Left lung (tissue), 14 donors: ENCODE measurements at places on chromosomes 2 and 18. TPM values are rescaled to one million over a fixed set of nuclear protein-coding genes. Genes with fewer than 3 reads are reported as not detected.

DNA sequence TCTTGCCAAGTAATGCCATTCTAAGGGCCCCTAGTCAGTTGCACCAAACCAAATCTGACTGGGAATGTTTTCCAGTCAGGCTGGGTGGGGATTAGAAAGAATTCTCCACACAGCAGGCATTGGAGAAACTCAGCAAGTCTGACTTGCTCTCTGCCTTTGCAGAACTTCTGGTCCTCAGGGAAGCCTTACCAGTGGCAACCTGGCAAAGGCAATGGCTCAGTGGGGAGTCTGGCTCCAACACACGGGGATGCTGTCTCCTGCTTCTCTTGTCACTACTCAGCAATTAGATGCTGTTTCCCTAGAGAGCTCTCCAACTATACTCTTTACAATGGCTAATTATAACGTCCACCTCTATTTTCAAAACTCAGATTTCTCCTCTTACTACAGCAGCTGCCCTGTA, 810.7 kb downstream of the LRRTM4 start:
- no peak for DNase-seq

DNA sequence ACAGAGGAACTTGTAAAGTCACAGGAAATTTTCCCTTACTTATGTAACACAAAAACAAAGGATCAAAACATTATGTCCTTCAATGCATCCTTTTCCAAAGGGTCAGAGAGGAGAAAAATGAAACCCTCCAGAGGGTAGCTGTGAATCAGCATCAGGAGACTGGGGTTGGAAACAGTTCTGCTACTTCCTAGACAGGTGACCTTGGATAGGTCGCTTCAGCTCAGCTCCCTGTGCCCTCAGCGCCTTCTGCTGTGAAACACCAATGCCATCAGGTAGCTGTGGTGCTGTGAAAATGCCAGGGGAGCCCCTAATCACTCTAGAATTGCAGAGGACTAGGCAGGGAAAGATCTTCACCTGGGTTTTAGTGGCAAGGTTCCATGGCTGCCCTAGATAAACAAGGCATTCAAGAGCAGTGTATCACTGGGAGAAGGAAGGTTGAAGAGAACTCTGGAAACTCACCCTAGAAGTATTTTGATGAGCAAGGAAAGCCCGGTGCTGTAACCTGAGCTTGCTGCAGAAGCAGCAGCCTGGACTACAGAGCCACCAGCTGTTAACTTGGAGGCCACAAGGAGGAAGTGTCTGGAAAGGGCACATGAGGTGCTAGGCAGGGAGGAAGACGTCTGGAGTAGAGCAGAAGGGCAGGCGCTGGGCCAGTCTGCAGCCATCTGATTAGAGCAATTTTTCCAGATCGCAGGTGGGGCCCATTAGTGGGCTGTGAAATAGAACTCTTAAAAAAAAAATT, 100.7 kb upstream of the MCFD2 start:
- peak; percentile 59 for DNase-seq

DNA sequence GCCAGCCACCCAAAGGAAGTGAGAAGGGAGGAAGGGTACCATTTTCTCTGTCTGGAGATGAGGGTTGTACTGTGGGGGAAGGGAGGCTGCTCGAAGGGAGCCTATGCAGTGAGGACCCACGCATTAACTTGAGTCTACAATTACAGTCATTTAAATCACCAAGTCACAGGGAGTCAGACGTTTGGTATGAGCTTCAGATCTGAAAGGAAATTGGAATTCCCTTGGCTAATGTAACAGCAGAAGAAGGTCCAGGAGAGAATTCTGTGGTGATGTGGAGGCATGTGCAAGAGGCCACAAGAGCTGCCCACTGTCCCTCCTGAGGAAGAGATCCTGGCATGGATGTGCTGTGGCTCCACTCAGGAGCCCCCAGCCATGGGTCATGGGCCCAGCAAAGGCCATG, 22.5 kb downstream of the DAPL1 start:
- no peak for DNase-seq

DNA sequence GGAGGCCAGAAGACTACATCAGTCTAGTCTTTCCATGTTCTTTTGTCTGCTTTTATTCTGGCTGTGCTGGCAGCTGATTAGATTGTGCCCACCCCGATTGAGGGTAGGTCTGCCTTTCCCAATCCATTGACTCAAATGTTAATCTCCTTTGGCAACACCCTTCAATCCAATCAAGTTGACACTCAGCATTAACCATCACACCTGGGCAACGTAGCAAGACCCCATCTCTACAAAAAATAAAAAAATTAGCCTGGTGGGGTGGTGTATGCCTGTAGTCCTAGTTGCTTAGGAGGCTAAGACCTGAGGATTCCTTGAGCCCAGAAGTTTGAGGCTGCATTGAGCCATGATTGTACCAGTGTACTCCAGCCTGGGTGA, 33.5 kb downstream of the EML4 start:
- DNase-seq = no peak

- no peak for DNase-seq
These were observed 988.3 kb upstream of the GYPC start for GRCh38 chr2:125667630-125668029.

DNA sequence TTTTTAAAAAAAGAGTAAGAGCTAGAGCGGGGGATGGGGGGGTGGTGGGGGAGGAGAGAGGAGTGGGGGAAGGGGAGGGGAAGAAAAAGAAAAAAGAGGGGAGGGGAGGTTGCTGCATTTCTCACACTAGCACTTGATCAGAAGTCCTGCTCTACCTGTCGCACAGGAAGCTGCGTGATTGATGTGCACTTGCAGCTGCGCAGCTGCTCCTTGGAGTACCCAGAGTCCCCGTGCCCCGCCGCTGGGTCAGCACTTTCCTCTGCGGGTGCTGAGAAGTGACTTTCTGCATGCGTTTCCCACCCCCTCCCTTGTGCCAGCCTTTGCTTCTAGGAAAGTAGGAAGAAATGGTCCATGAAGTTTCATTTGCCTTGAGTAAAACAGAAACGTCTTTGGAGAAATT, 297.3 kb downstream of the ETAA1 start:
- DNase-seq = peak; percentile 77

GRCh38 chr2:68458981-68459380, 8.1 kb downstream of the FBXO48 start:
- DNase-seq = no peak

GRCh38 chr2:42886921-42887320, 94.5 kb upstream of the HAAO start:
- no peak for DNase-seq

- no peak for DNase-seq
These were observed 62.9 kb downstream of the MIB1 start for GRCh38 chr18:21803495-21803894.

DNA sequence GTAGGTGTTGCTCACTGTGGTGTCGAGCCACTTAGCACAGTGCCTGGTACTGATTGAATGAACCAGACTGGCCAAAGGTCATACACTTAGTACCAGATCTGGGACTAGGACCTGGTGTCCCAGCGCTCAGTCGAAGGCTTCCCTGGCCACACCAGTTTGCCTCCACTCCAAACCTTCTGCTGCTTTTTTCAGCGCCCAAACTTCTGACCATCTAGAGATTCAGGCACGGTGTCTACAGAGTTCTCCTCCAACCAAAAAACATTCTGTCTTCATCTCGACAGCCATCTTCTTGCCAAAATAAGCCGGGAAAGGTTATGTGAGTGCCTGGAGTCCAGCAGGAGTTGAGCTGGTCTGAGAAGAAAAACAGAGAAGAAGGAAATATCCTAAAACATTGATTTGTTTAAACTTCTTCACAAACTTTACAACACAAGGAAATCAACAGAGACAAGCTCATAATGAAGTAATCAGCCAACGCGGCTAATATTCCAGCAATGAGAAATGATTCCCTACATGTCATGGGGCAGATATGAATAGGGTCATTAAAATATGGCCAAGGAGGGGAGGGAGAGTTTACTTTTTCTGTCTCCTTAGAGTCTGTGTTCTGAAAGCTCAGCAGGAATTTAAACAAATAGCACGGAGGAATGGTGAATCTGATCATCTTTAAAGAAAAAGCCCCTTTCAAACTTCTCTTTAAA, 2.3 kb upstream of the GLI2 start:
- no peak for DNase-seq

GRCh38 chr2:26576565-26577441, 64.4 kb downstream of the CIB4 start:
- no peak for DNase-seq

- DNase-seq = no peak
These were observed 221.5 kb downstream of the SH3RF3 start for GRCh38 chr2:109350526-109350925.

DNA sequence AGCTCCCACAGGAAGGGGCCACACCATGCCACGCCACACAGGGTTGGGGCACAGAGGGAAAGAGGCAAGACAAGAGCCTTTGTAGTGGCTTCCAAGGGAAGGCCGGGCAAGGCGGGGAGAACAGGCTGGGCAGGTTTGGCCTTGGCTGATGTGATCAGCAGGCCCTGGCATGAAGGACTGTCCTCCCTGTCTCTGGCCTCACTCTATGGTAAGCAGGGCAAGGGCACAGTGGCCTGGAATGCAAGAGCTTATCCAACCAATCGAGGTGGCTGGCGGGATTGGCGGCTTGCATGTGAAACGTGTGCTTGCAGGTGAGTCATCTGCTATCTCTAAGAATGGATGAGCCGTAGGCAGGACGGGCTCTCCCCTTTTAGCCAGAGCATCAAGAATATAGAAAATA, 6.4 kb upstream of the ATP9B start:
- no peak for DNase-seq

DNA sequence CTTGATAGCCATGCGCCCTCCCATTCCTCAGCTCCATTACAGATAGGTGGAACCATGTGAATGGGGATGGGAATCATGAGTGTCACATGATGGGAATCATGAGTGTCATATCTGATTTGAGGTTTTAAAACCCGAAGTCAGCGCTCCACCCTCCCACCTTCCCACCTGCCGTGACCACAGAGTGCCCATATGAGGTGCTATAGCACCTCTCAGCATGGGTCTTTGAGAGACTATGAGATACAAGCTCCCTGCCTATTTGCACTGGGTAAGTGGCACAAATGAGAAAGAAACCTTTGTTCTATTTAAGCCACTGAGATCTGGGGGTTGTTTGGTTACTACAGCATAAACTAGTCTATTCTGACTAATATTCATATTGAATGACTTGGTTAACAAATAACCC, 78.5 kb upstream of the PTPRM start:
- DNase-seq = no peak

GRCh38 chr2:163475815-163476214, 260.0 kb downstream of the FIGN start:
- DNase-seq = no peak

GRCh38 chr2:203869223-203870042, 1.9 kb downstream of the CTLA4 start:
- no peak for DNase-seq

GRCh38 chr2:210617318-210617717, 60.9 kb downstream of the CPS1 start:
- no peak for DNase-seq

DNA sequence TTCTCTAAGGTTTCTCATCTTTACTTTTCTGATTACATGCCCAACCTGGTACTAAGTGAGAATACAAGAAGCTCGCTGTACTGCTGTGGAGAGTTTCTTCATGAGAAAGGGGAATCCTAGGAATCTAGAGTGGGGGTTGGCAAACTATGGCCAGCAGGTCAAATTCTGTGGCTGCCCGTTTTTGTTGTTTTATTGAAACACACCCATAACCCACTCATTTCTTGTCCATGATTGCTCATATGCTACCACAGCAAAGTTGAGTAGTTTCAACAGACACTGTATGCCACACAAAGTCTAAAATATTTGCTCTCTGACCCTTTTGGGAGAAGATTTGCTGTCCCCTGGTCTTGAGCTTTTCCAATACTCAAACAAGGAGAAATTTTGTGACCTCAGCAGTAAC, 58.8 kb downstream of the C2orf74 start:
- no peak for DNase-seq

- DNase-seq = no peak
These were observed 183.4 kb upstream of the FN1 start for GRCh38 chr2:215619022-215619958.

- no peak for DNase-seq
These were observed 101.8 kb downstream of the COL6A3 start for GRCh38 chr2:237312021-237312755.

DNA sequence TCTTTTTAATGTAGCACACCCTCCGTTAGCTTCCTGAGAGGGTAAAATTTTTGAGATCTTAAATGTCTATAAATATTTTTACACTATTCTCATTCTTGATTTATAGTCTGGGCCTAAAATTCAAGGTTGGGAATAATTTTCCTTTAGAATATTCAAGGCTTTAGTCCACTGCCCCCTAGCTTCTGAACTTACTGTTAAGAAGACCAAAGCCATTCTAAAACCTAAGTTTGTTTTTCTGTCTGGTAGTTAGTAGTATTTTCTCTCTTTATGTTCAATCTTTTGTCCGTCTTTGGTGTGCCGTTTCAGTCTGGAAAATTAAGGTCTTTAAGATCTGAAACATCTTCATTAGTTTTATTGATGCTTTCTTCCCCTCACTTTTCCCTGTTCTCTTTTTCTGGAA, 14.5 kb downstream of the OSBPL6 start:
- DNase-seq = no peak

DNA sequence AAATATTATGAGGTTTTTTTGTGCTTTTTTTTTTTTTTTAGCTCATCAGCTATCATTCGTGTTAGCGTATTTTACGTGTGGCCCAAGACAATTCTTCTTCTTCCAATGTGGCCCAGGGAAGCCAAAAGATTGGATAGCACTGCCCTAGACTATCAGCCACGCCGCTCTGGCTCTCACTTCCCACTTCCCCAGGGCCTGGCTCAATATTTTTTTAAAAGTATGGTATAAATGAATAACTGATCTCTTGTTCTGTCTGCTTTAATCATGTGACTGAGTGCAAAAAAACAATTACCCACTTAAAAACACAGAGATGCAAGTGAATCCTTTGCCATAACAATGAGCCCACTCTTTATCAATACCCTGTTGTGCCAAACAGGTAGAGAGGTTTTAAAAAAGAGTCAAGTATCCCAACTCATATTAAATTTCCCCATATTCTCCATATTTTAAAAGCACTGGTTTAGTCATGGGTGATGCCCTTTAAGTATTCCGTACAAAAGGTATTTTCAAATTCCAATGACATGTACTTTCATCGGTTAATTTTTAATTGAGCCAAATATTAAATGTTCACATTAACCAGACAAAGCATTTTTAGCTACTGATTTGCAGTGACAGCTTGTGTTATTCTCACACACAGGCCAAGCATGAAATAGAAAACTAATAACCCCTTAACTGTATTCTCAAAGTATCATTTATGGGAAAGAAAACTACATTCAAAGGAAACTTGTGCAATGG, 12.6 kb downstream of the BCL2 start:
- no peak for DNase-seq

GRCh38 chr2:43906448-43907109, 67.8 kb downstream of the ABCG8 start:
- DNase-seq = no peak

GRCh38 chr2:13266166-13266565, 549.4 kb downstream of the TRIB2 start:
- no peak for DNase-seq

The TIMM21 gene
- polyA plus RNA-seq = 52.6 TPM

The TGOLN2 gene
- 104 TPM for polyA plus RNA-seq

The ALPG gene
- polyA plus RNA-seq = not detected

The CYP26B1 gene
- polyA plus RNA-seq = 4.0 TPM

The IL1RN gene
- polyA plus RNA-seq = 0.52 TPM

The GKN2 gene
- 1.1 TPM for polyA plus RNA-seq

The SLC40A1 gene
- 188 TPM for polyA plus RNA-seq

The MAP3K19 gene
- 3.9 TPM for polyA plus RNA-seq

The WDFY1 gene
- polyA plus RNA-seq = 71.3 TPM

The DSG4 gene
- polyA plus RNA-seq = not detected
